ENCODE measurements at places on chromosomes 3 and 15.
A peak's percentile ranks its signal among the peaks of the same experiment; 100 is the strongest.

DNA sequence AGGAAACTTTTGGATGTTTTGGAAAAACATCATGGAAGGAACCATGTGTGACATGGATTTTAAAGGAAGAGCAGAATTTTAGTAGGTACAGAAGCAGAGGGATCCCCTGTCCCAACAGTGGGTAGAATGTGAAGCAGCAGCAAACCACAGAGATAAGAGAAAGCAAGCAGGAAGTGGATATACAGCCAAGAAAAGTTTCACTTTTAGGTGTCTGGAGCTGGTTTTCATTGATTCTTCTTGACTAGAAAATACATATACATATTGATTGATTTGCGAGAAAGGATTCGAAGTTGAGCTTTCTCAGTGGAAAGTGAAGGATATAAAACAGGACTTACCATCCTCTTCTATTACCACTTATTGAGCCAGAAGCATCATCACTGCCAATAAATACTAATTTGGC, 133.5 kb downstream of the KCNMB2 start:
- DNase-seq, result no peak

- DNase-seq, result no peak
Observed at GRCh38 chr15:35311615-35312014, 226.5 kb upstream of the NANOGP8 start.

- no peak for DNase-seq
Observed at GRCh38 chr3:134516905-134517304, 31.0 kb downstream of the CEP63 start.

- DNase-seq, result no peak
Observed at GRCh38 chr3:129445471-129445870, 5.4 kb downstream of the IFT122 start.

- DNase-seq, result peak; percentile 47
Observed at GRCh38 chr15:89129123-89129815, 41.0 kb downstream of the ABHD2 start.

- no peak for DNase-seq
Observed at GRCh38 chr3:194246709-194247349, 104.3 kb downstream of the CPN2 start.

- DNase-seq, result no peak
Observed at GRCh38 chr15:66071160-66071920, 182.2 kb downstream of the MEGF11 start.

GRCh38 chr3:55147856-55148720, 220.2 kb upstream of the LRTM1 start:
- no peak for DNase-seq

- DNase-seq, result no peak
Observed at GRCh38 chr3:8665407-8665896, 20.9 kb upstream of the SSUH2 start.

DNA sequence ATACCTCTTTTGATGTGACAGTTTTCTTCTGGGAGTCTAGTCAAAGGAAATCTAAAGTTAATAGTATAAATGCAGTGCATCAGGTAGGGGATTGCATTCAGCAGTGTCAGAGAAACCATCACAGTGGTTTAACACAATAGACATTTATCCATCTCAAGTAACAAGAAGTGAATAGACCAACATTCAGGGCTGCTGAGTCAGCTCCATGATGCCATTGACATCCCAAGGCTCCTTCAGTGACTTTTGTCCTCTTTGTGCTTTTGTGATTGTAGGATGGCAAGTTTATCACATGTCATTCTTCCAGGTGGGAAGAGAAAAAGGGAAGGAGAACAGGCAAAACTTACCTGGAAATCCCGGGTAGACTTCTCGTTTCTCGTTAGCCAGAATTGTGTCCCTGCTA, 158.3 kb downstream of the TMEM108 start:
- no peak for DNase-seq

GRCh38 chr15:88239594-88239993, 16.9 kb downstream of the NTRK3 start:
- no peak for DNase-seq

DNA sequence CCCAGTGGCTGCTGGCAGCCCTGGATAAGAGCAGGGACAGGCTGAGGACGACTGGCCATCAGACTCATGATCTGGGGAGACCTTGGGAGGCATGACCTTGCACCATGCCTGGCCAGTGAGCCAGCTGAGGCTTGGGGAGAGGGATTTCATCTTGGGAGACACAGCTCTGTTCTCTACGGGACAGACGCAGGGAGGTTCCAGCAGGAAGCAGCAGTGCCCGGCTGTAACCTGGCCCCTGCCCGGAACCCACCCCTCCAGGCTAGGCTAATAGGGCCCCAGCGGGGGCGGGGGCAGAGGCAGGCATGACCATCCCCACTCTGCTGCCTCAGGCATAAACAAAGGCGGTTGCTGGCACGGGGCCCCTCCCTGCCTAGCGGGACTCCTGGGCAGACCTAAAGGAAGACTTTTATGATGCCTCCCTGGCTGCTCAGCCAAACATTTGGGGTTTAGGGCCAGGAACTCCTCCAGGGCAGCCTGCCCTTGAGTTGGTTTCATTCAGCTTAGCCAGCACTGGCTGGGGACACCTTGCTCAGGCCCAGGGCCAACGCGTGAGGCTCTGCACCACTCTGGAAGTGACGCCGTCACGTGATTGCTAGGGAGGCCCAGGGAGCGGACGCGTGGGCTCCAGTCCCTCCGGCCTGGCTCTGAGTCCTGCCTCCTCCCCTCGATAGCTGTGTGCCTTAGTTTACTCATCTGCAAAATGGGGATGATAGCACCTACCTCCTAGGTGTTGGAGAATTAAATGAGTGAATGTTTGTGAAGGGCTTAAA, 27.6 kb downstream of the HDAC11 start:
- DNase-seq, result no peak

GRCh38 chr3:167538081-167538480, 64.2 kb upstream of the SERPINI2 start:
- no peak for DNase-seq

GRCh38 chr15:41634072-41634626, 26.1 kb upstream of the MGA start:
- no peak for DNase-seq

DNA sequence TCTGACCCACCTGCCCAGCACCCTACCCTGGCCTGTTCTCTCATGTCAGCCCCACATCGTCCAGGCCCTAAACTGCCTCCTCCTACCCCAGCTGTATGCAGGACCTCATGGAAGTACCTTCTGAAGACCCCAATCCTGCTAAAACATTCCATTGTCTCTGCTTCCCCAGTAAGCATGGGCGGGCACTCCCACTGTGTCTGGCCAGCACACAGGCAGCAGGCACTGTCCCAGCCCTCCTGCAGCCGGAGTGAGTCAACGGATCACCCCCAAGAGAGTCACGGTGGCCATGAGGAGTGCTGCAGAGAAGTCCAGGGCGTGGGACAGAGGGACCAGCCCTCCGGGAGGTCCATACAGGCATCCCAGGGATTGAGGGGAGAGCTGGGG, 36.4 kb upstream of the SLCO2A1 start:
- DNase-seq, result no peak

DNA sequence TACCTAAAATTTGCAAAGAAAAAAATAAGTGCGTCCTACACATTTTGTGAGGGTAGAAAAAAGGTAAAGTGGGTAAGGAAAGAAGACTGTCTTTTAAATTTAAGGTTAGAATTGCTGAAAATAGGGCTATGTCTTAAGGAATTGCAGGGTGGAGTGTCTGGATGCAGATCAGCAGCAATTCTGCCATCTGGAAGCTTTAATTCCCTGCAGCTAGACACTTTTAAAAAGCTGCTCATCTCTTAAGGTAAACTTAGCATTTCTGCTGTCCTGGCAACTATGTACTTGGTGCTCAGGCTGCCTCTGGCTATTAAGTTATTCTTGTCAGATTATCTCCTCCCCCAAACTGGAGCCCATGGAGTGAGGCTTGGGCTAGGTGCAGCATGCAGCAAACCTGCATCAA, 420.2 kb downstream of the SI start:
- no peak for DNase-seq

DNA sequence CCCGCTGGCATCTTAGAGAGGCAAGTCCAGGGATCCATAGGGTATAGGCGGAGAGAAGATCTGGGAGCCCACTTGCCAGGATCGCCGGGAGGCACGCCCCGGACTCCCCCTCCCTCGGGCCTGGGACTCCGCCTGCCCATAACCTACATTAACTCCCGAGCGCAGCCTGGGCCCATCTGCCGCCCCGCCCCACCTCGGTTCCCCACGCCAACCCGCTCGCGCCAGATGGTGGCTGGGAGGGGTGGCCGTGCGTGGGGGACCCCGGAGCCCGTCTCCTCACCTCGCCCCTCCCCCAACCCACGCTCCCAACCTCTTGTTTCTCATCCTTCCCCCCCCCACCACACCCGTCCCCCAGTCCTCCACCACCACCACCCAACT, 1.7 kb upstream of the DLL4 start:
- DNase-seq, result no peak

- no peak for DNase-seq
Observed at GRCh38 chr3:54698054-54698453, 229.8 kb downstream of the LRTM1 start.

- DNase-seq, result no peak
Observed at GRCh38 chr3:42025370-42026138, 63.7 kb upstream of the ULK4 start.

DNA sequence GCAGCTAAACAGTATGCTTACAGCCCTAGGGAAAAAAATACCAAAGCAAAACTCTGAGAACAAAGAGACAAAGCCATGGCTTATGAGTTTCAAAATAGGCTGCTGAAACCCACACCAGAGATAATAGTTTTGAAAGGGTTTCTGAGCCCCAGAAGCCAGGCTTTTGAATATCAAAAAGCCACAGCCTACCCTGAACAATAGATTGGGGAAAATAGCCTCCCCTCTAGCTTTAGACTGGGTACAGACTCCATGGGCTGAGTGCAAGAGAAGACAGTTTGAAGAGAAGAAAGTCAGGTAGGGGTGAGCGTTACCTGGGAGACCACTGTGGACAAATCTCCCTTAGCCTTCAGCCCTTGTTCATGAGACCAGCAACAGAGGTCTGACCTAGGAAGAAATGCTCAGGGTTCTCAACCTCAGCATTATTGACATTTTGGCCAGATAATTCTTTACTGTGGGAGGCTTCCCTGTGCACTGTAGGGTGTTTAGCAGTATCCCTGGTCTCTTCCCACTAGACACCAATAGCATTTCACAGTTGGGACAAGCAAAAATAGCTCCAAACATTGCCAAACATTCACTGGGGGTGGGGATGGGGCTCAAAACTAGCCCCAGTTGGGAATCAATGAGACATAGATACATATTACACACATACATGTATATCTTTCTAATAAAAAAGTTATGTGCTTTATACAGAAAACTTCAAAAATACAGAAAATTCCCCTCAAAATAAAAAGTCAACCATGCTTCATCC, 11.6 kb upstream of the TAFA4 start:
- no peak for DNase-seq

DNA sequence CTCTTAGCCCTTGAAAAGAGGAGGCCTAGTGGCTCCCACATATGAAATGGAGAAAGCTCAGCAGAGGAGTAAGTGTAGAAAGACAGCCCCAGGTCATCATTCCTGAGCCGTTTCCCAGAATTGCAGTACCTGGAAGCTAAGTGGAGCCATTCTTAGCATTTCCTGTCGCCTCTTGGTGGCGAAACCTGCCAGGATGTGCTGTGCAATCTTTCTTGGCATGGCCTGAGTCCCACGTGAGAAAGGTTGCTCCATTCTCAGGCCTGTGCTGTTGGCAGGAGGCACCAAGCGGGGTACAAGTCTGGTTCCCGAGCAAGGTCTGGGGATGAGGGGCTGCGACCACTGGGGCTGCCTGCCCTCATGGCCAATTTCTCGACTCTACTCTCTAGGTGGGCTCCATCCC, 207.2 kb upstream of the TPM1 start:
- no peak for DNase-seq

- DNase-seq, result peak; percentile 52
Observed at GRCh38 chr15:60787837-60788691, 309.1 kb upstream of the ICE2 start.

DNA sequence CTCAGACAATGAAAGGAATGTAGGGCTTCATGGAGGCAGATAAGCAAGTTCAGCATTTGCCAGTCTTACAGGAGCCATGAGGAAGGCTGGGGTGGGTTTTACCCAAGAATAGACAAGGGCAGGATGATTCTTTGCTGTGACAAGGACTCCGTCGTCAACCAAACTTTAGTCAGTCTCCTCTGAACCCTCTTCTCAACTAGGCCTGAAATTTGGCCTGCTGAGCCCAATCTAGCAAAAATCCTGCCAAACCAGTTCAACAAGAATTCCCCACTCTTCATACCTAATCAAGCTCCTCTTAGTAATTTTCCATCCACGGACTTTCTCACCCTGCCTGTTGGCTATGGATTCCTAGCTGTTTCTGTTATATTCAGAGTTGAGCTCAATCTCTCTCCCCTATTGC, 280.5 kb downstream of the TBL1XR1 start:
- DNase-seq, result no peak

- DNase-seq, result no peak
Observed at GRCh38 chr15:101441696-101442095, 47.8 kb downstream of the PCSK6 start.

DNA sequence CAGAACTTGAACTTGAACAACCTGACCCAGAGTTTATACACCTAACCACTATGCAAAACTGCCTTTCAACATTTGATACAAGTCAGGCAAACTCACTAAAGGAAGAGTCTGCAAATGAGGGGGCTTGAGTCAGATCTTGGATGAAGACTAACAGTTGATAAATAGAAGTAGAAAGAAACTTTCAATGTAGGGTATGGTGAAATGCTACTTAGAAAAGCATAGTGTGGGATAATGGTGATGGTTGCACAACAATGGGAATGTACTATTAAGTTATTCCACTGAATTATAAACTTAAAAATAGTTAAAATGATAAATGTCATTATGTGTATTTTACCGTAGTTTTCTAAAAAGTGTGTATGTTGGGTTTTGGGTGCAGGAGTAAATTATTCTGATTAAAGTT, 19.7 kb upstream of the ZNF280D start:
- no peak for DNase-seq

- no peak for DNase-seq
Observed at GRCh38 chr3:178437236-178437635, 99.0 kb upstream of the KCNMB2 start.

- no peak for DNase-seq
Observed at GRCh38 chr15:67691450-67691849, 133.9 kb upstream of the SKOR1 start.

- no peak for DNase-seq
Observed at GRCh38 chr3:52907497-52907896, 10.1 kb upstream of the STIMATE start.

DNA sequence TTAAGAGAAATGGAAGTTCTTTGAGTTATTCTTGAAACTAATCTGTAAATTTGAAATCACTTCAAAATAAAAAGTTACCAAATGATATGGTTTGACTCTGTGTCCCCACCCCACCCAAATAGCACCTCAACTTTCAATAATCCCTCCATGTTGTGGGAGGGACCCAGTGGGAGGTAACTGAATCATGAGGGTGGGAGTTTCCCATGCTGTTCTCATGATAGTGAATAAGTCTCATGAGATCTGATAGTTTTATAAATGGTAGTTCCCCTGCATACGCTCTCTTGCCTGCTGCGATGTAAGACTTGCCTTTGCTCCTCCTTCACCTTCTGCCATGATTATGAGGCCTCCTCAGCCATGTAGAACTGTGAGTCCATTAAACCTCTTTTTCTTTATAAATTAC, 690.7 kb upstream of the ZNF385D start:
- no peak for DNase-seq

GRCh38 chr3:133361011-133361410, 38.8 kb upstream of the BFSP2 start:
- DNase-seq, result no peak

All from activated CD4-positive, alpha-beta T cell treated with anti-CD3 and anti-CD28 coated beads, Interleukin-2, amount 50 U/mL, for 4 hours (primary cell).